ENCODE measurements at places on chromosomes 7 and 10.

DNA sequence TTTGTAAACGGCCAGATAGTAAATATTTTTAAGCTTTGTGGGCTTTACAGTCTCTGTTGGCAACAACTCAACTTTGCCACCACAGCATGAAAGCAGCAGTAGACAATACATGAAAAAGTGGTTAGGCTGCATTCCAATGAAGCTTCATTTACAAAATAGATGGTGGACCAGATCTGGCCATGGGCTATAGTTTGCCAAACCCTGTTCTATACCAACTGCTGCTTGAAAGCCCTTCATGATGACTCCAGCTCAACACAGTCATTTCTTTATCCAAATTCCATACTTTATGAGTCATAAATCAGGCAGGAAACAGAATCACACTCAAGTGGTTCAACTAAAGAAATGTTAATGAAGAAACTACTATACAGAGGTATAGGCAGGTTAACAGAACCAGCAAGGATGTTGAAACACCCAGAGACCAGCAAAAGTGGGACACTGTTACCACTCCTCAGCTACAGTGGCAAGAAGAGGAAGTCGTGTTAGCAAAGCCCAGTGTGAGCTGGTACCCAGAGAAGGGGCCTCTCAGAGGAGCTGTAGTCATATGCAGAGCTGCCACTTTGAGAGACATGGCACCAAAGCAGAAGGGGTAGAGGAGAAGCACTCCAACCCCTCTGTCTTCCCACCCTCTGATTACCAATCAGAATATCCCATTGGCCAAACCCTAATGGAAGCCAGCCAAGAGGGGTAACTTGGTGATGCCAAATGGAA, 72.5 kb downstream of the PRLHR start:
- DNase-seq, result no peak

DNA sequence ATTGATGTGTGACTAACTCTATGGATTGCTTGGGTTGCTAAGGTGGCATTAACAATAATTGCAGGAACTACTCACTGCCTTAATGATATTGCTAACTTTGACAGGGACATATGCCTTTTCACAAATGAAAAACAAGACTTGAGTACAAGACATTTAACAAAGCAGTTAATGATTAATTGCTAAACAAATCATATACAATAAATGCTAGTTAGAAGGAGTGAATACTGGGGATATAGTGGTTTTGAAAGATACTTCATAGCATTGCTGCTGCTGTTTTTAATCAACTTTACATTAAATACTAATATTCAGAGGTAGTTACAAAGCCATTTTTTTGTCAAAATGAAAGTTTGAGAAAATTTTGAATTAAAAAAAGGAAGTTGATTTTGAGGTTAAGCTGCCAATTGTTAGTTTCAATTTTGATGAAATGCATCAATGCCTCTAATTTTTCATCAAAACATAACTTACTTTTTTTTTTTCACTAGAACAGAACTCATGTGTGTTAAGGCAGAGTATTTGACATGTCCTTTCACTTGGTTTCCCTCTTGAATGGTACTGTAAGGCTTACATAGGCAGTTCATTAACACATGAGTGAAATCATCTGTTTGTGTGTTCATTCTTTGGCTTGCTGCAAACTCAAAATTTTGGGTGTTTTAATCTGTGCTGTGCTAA, 106.2 kb upstream of the SEMA3D start:
- no peak for DNase-seq

DNA sequence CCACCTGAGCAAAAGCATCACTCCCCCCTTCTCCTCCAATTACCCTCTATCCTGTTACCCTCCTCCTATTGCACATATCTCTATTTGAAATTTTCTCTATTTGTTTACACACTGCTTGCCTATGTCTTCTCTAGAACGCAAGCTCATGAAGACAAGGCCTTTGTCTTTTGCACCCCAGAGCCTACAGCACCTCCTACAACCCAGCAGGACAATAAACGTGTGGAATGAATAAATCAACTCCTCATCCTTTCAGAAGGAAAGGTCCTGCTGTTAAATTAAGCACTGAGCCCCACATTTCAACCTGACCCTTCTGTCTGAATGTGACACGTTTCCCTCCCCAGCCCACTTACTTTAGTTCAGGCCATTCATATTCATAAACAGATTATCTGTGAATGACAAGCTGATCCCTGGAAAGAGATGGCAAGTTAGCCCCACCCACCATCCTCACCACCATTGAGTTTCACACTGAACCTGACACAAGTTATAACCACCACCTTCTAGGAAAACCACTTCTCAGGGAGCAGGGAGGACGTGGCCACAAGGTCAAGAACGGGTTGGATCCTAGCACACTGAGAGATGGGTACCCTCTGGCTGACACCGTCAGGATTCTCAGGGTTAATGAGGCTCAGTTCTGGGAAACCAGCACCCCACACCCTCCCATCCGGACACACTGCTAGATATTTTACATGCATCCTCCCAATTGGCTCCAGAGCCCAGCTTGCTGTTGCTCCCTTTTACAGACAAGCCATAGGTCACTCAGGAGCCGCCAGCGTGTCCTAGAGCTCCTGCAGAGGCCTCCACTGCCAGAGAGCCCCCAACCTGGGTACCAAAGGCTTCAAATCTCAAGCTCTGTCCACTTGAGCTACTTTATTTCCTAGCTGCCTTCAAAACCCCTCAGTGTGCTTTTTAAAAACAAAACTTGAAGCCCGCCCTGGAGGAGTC, 934 bp downstream of the PRTFDC1 start:
- no peak for DNase-seq

DNA sequence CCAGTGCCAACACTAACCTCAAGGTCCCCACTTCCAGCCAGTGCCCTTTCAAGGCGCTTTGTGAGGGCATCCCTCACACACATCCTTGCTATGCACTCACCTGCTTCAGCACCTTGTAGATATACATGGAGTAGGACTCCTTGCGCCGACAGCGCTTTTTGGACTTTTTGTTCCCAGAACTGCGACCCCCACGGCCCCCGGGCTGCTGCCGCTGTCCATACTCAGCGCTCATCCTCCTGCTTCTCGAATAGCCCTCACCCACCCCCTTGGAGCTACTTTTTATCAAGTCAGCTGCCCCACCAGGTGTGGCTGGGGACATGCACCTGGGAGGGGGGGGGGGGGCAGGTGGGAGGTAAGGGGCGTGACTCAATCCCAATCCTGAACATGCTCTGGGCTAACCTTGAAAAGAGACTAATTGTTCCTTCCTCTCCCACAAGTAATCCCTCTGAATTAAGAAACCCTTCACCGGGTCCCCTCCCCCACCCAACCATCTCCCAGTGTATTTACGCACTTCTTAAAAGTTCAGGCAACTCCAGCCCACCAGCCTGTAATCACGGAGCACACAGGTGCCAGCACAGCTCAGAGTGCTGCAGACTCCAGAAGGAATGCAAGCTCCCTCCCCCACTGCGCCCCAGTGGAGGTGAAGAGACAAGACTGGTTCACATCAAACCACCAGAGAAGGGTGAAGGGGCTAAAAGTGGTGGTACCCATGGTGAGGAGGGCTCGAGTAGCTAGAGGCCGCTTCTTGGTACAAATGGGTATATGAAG, at the start of gene H2BK1:
H2BK1 (minus strand) TSS at position 402 of the 768 bp plus-strand sequence; CDS start at position 232, 170 bp downstream.
- DNase-seq, result no peak

GRCh38 chr10:19845503-19846368, 29.5 kb downstream of the PLXDC2 start:
- no peak for DNase-seq
